ENCODE measurements at places on chromosomes 5 and 9.

DNA sequence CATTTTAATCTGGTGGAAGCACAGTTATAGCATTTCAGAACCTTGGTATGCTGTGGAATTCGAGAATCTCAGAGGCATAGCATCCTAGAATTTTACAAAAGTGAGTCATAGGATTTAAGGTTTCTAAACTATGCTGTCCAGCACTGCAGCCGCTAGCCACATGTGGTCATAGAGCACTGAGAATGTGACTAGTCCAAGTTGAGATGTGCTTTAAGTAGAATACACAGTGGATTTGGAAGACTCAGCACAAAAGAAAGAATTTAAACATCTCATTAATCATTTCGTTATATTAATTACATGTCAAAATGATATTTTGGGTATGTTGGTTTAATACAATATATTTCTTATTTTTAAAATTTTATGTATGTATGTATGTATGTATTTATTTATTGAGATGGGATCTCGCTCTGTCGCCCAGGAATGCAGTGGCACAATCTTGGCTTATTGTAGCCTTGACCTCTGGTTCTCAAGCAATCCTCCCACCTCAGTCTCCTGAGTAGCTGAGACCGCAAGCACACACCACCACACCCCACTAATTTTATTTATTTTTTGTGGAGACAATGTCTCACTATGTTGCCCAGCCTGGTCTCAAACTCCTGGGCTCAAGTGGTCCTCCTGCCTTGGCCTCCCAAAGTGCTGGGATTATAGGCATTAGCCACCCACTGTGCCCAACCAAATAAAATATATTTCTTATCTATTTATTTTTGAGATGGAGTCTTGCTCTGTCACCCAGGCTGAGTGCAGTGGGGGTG lies 20.4 kb upstream of the RPS14 start:
- peak; percentile 99 for DNase-seq

GRCh38 chr5:14204785-14205321 lies 61.7 kb downstream of the TRIO start:
- DNase-seq, result peak; percentile 87

DNA sequence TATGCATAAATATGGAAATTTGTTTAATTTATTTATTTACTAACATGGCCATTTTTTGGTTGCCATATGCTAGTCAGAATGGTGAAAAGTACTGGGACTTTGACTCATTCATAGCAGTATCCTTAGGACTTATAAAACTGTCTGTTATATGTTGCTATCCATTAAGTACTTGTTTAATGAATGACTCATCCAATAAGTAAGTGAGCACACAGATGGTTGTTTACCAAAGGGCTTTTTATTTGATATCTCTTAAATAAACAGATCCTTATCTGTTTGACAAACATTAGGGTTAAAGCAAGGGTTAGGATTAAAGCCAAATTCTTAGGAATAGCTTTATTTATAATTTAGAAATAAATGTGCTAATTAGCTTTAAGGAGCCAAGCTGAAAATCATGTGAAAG lies 183.4 kb downstream of the FBXO4 start:
- DNase-seq, result no peak

DNA sequence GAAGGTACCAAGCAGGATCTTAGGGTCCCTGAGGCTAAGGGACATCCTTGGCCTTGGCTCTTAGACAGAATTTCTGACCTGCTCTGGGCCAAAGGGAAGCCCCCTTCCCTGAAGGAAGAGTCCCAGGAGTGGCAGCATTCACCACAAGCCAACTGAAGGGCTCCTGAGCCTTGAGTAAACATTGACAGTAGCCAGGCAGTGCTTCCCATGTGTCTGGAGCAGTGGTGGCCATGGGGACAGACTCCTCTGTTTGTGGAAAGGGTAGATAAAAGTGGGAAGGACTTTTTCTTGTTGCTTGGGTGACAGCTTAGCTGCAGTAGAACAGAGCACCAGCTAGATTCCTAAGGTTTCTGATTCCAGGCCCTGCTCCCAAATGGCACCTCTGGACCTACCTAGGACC lies 61.4 kb upstream of the VLDLR start:
- no peak for DNase-seq

DNA sequence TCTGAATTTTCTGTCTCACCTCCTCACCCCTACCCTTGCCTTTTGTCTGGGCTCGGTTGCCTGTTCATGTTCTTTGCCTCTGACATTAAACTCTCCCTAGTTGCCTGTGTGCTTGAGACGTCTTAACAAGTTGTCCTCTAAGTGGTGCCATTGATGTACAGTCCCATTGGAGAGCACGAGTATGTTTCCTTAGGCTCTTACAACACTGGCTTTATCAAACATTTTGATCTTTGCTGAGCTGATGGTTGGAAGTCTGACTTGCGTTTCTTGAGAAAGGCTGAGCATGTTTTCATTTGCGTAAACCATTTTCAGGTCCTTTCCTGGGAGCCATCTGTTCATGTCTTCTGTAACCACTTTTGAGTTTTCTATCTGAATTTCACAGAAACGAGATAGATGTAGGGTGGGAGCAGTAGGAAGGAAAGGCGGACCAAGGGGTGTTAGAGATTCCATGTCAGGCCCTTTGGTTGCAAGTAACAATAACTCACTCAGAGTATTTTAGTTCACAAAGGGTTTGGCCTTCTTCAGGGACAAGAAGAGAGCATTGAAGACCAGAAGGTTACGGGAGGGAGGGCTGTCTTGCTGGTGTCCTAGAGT lies 35.4 kb downstream of the OTULIN start:
- DNase-seq, result no peak

DNA sequence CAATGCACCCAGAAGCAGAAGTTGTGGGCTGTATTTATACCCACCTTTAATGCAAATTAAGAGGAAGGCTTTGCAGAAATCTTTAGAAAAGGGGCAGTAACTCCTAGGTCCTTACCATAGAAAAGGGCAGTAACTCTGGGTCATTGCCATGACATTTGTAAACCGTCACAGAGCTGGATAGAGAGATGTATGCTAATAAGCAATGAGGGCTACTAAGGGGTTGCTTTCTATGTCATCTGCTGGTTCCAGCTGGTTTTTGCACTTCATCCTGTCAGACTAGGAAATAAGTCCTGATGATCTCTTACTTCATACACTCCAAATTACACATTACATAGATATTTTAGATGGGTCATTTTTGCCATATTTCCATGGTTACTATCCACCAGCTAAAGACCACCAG lies 299.1 kb upstream of the TYRP1 start:
- DNase-seq, result no peak

DNA sequence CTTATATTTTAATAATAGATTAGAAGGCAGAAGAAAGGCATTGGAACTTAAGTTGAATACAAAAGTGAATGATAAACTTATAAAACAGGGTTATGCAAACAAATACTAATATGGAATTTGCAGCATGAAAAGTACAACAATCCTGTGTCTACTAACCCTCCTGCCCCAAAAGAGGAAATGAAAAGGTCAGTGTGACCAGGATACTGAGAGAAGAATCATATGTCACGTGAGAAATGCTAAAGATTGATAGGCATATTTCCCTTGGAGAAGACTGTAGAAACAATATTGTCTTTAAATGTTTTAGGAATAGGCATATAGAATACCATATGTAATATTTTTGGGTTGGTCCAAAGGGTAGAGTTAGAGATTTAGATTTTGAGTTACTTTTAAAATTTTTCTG lies 3.8 kb downstream of the WDR36 start:
- DNase-seq, result no peak

- no peak for DNase-seq
Observed at GRCh38 chr5:169415948-169416347, 115.0 kb upstream of the SLIT3 start.

DNA sequence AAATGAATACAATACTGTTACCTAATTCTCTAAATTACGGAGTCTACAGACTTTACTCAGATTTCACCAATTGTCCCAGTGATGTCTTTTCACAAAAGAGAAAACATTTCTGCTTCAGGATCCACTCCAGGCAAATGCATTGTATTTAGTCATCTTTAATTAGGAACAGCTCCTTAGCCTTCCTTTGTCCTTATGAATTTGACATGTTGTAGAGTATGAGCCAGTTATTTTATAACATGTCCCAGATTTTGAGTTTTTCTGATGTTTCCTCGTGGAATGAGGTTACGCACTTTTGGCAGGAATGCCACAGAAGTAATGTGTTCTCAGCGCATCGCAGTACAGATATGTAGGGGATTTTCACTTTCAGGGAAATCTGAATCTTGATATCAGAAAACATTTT lies 10.5 kb downstream of the HABP4 start:
- no peak for DNase-seq

GRCh38 chr5:164518741-164519080 lies 1013.3 kb downstream of the MAT2B start:
- no peak for DNase-seq

GRCh38 chr9:111712369-111712768 lies 51.0 kb downstream of the GNG10 start:
- no peak for DNase-seq

DNA sequence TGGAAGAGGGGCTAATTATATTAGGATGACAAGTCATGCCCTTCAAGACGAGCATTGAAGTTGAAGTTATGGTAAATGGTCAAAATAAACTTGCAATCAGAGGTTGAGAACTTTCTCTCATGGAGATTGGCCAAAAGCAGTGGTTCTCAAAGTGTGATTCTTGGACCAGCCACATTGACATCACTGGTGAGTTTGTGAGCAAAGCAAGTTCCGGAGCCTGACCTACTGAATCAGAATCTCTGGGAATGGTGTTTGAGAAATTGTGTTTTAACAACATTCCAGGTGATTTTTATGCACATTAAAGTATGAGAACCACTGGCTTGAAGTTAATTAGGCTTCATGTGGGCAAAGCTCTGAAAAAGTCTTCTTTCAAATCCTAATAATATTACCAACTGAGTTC lies 403.5 kb downstream of the ZSWIM6 start:
- DNase-seq, result no peak

- no peak for DNase-seq
Observed at GRCh38 chr5:167155387-167156005, 1135.9 kb upstream of the WWC1 start.

- DNase-seq, result peak; percentile 55
Observed at GRCh38 chr9:99365233-99365980, 143.3 kb downstream of the SEC61B start.

GRCh38 chr5:169547508-169547907 lies 36.1 kb upstream of the SPDL1 start:
- DNase-seq, result peak; percentile 6

DNA sequence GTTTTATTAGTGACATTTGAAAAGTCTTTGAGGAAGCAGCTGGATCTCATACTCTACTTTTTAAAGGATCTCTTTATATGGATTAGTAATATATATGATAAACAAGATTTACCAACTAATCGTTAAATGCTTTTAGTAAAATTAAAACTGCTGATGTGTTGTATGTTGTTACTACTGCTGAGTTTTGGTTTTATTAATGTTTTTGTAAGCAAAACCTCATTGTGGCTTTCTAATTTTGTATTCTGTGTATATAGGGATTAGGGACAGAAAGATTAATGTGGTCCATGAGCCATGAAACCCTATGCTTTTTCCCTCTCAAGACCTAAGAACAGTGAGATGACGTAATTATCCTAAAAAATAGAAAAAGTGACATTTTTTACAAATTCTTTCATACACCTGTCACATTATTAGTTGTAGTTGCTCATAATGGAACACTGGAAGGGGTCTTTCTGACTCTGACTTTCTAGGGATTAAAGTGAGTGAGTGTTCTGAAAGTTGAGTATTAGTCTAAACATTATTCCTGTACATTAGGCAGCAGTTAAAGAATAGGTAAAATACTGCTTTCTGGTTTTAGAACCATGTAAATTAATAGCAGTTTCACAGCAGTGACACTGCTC lies 85.9 kb downstream of the SLC12A2 start:
- DNase-seq, result no peak

DNA sequence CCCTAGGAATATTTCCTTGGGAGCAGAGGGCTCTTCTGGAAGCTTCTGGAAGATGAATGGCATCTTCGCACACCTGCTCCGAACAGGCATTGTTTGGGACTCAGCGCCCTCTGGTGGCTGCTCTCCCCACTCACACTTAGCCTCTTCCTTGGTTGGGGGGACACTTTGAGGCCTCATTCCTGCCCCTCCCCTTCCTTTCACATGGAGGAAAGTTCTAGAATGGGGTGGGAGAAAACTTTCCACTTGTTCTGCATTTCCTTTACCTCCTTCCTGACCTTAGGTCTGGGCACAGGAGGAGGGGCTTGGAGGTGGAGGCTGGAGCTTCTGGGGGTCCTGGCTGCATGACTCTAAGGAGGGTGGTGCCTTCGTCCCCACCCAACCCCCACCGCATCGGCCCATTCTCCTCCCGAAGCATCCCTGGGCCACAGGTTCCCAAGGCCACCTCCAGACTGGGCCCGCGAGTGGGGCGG lies 19.3 kb upstream of the SMIM32 start:
- DNase-seq, result peak; percentile 58

- no peak for DNase-seq
Observed at GRCh38 chr9:111463048-111463447, 21.1 kb downstream of the ECPAS start.

GRCh38 chr5:112867411-112867810 lies 6.3 kb downstream of the SRP19 start:
- no peak for DNase-seq

- peak; percentile 70 for DNase-seq
Observed at GRCh38 chr9:108468364-108468763, 387.4 kb downstream of the ACTL7B start.

DNA sequence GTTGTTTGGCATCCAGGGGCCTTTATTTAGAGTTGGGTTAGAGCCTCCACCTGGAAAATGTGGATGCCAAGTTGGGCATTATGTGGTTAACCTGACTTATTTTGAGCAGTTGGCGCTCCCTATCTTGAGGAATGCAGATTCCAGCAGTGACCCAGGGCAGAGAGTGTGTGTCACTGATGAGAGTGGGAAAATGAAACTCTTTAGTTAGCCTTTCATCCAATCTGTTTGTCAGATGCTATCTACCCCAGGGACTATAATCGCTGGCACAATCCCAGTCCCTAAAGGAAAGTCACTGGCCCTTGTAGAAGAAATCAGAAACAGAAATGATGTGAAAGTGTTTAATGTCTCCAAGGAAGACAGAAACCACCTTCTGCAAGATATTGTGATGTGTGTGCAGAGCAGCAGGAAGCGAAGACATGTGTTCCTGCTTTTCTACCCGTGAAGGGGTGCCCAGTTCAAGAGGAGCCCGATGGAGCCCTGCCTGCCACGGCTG lies 10.2 kb upstream of the STING1 start:
- peak; percentile 70 for DNase-seq

- peak; percentile 96 for DNase-seq
Observed at GRCh38 chr9:112112519-112112918, 62.6 kb downstream of the SUSD1 start.

- DNase-seq, result no peak
Observed at GRCh38 chr5:16450163-16450562, 15.4 kb downstream of the ZNF622 start.

DNA sequence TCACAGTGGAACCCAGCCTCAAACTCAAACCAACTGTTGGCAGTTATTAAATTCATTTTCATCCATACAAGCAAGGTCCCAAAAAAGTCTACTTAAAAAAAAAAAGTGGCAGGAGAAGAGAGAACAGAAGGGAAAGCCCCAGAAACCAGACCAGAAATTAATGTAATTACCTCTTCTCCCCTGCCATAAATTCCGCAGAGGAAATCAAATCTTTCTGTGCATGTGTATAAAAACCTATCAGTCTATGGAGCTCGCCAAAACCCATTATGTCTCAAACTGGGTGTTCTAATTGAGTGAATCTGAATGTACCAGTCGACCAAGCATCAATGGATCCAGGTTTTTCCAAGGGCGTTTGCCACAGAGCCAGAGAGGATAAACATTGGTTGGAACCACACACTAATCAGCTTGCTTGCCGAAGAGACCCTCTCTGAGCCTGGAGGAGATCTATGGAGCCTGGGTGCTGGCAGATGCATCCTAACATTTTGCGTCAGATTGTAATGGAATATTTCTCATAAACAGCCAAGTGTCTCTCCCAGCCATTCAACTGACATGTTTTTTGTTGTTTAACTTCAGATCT lies 7.9 kb upstream of the HAND1 start:
- DNase-seq, result no peak

- no peak for DNase-seq
Observed at GRCh38 chr5:151665613-151666012, 21.1 kb downstream of the SPARC start.
